ENCODE measurements at places on chromosomes 12 and 14.

DNA sequence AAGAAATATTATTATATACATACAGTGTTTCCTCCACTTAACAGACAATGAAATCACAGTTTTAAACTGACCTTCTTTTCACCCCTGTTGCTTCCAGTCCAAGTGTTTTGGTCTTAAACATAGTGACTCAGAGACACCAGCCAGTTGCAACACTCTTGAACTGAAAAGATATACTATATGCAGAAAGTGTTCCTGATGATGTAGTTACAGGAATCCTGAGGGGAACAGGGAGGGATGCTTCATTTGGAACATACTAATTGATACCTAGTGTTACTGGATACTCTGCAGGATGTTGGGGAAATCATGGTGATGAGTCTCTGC, 420.8 kb downstream of the CCDC91 start:
- DNase-seq, result no peak

- DNase-seq, result no peak
Measured at GRCh38 chr12:5230861-5231260, 187.2 kb downstream of the KCNA5 start.

- DNase-seq, result no peak
Measured at GRCh38 chr14:96064866-96065265, 25.7 kb downstream of the C14orf132 start.

DNA sequence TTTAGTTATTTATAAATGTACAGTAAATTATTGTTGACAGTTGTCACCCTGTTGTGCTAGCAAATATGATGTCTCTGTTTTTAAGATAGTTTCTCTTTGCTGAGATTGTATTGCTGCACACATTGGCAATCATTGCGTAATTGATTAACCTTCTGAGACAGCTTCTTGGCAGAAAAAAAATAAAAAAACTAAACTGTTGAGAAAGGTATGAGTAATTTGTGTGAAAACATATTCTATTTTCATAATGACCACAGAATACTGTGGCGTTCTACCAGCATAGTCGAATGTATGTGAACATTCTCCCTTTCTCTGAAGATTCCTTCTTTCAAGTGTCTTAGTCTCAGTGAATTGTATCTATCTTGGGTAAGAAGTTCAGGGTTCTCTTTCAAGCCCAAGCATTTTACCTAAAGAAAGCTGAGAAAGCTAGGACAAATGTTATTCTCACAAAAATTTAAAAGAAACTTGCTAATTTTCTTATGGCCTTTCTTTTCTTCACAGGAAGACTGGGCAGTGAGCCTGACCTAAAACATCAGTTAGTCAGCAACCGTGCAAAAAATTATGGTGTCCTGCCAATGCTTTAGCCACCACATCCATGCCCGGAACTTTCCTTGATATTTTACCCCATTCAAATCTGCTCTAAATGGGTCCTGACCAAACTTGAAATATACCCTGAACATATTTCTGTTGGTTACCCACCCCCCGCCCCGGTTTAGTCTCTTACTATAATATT, 69.0 kb upstream of the REP15 start:
- DNase-seq, result no peak

- no peak for DNase-seq
Measured at GRCh38 chr14:73903028-73903427, 16.4 kb downstream of the ZNF410 start.

- DNase-seq, result peak; percentile 13
Measured at GRCh38 chr12:14256121-14256520, 109.4 kb upstream of the ATF7IP start.

DNA sequence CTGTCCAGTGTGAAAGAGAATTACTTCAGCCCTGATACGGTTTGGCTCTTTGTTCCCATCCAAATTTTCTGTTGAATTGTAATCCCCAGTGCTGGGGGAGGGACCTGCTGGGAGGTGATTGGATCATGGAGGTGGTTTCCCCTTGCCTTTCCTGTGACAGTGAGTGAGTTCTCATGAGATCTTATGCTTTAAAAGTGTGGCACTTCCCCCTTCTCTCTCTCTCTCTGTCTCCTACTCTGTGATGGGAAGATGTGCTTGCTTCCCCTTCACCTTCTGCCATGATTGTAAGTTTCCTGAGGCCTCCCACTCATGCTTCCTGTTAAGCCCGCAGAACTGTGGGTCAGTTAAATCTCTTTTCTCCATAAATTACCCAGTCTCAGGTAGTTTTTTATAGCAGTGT, 5.5 kb upstream of the SLC15A5 start:
- no peak for DNase-seq

DNA sequence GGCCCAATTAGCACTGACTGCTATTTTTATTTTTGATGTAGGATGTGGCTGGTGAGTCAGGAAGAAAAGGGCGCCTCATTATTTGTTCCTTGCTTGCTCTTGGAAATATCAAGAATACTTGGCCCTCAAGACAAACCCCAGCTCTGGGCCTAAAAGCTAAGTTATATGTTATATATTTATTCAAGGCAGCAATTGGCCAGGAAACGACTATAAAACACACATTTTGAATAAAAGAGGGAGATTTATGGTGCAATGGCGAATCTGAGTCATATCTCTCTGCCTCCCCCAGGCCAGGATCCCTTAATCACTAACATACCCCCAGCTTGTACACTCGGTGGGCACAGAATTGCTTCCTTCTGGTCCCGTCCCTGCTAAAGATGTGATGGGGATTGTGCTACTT, 63.3 kb downstream of the TBX5 start:
- no peak for DNase-seq

DNA sequence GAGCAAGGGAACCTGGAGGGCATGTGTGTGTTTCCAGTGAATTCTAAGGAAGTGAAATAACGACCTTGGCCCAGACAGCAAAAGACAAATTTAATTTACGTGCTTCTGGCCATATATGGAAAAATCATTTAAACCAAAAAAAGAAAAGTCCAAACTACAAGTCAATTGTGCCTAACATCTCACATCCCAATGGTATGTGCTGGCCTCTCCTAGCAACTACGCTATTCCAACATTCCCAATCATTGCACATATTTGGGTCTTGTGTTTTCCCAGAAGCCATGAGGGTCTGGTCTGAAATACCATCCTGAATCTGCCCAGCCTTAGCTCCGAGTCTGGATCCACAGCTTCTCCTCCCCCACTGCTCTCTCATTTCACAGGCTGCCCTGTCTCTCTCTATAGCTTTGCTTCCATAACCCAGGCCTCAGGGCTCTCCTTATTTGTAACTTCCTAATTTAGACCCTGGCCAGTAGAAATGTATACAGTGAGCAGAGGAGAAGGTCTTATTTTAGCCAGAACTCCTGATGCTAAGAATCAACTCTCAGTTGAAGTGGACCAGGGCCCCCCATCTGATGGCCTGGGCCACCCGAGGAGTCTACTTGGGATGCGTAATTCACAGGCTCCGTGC, 224.6 kb downstream of the ANO2 start:
- no peak for DNase-seq

DNA sequence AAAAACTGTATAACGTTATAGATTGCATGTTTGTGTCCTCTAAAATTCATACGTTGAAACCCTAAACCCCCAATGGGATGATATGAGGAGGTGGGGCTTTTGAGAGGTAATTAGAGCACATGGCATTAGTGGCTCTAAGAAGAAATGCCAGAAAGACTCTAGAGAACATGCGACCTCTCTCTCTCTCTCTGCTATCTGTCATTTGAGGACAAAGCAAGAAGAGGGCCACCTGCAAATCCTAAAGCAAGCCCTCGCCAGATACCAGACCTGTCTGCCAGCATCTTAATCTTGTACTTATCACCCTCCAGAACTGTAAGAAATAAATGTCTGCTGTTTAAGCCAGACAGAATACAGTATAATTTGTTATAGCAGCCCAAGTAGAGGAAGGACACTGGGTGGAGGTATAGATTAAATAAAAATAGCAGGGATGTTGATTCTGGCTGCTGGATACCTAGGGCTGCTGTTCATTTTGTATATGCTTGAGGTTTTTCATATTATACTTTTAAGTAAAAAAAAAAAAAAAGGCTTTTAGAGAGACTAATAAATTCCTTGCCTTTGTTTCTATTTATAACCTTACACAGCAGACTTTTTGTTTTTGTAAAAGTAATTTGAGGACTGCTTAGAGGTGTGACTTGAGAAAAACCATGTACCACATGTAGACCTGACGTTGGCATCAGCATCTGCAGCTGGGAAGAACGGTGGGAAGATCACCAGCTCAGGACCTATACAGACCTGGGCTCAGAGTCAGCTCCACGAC, 26.9 kb downstream of the MOK start:
- DNase-seq, result no peak

DNA sequence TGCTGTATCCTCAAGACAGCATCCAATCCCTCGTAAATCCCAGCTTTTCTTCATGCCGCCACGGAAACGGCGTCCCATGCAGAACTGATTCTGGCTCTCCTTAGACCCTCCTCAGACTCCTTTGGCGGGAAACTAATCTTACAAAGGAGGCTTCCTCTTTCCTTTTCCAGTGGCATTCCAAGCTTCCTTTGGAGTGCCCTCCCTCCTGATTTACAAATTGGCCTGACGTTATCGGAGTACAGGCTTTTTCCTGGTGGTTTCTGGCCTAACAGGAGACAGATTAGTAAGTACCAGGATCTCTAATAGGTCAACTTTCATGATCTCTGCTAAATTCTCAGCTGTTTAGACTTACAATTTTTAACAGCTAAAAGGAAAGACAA, 1.3 kb upstream of the ZDHHC17 start:
- DNase-seq, result no peak

GRCh38 chr12:6553051-6553868, 2.6 kb downstream of the IFFO1 start:
- DNase-seq, result no peak

GRCh38 chr12:4975574-4975973, 65.9 kb downstream of the KCNA1 start:
- DNase-seq, result no peak

GRCh38 chr12:49400304-49400703, 33.0 kb downstream of the SPATS2 start:
- no peak for DNase-seq

GRCh38 chr12:111361717-111362576, 6.9 kb downstream of the PHETA1 start:
- DNase-seq, result no peak

- DNase-seq, result no peak
Measured at GRCh38 chr12:57753756-57754337, 1.1 kb upstream of the MARCHF9 start.

DNA sequence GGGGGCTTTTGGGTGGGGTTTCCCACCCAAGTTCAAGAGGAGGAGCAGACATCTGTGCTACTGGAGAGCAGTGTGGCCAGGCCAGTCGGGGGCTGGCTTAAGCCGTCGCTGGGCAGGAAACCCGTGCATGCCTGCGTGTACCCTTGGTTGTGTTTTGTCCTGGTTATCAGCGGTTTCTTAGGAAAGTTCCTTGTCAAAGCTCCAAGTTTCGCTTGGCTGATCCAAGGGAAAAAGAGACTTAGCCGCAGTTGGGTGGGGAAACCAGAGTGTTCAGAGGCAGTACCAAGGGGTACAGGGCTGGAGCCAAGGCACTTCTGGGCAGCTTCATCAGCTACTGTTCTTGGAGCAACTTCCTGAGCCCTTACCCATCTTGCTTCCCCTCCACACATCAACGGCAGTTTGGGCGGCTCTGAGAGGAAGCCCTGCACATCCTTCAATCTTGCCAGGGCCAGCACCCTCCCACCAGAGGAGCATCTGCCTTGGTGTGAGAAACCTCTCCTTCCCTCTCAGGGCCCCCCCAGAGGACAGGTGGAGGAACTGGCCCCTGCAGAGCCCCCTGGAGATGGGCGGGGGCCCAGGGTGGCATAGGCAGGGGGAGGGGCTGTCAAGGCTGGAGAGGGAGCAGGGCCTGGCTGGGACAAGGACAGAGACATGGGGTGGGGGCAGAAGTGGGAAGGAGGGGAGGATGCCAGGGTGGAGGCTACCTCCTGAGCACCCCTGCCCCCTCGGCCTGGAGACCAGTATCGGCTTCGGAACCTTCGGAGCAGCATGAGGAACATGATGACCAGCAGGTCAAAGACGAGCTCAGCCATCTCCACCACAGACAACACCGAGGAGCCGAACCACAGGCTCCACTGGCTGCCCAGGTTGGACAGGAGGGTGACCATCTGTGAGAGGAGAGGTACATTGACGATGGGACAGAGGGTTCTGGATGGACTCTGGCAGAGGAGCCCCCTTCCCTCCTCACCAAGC, 5.8 kb upstream of the TNFRSF1A start:
- no peak for DNase-seq

Measured in stimulated activated CD4-positive, alpha-beta T cell treated with anti-CD3 and anti-CD28 coated beads, TNF-alpha, amount 100 ng/mL, for 24 hours (primary cell).